ENCODE measurements at places on chromosomes 7 and 10. TPM values are rescaled to one million over a fixed set of nuclear protein-coding genes. Genes with fewer than 3 reads are reported as not detected.

DNA sequence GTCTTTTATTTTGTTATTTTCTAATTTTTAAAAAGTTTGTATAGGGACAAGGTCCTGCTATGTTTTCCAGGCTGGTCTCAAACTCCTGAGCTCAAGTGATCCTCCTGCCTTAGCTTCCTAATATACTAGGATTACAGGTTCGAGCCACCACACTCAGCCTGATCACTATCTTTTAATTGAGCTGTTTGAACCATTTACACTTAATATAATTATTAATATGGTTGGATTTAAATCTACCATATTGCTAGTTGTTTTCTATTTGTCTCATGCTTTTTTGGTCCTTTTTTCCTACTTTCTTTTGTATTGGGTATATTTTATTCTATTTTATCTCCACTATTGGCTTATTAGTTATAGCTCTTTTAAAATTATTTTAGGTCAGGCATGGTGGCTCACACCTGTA, 13.2 kb upstream of the CNOT4 start:
- no peak for DNase-seq

- no peak for DNase-seq
Measured at GRCh38 chr10:87615856-87616255, 43.8 kb upstream of the PAPSS2 start.

DNA sequence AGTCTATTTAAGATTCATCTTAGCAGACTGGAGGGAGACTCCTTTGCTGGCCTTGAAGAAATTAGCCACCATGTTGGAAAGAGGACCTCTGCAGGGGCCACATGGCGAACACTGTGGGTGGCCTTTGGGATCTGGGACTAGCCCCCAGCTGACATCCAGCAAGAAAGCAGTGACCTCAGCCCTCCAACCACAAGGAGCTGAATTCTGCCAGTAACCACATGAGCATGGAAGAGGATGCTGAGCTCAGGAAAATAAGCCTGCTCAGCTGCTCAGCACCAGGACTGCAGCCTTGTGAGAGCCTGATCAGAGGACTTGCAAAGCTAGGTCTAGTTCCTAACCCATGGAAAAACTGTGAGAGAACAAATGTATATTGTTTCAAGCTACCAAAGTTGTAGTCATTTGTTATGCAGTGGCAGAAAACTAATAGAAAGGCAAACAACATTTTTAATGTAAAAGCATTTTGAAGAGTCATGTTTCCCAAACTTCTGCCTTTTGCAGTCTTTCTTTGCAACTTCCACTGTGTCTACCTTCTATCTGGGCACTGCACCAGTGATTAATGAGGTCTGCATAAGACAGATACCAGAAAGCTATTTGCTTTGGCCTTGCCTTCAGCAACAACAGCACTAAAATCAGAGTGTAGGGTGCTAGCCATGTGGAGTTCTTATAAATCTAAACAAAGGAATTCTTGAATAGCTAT, 183.7 kb downstream of the FGFR2 start:
- no peak for DNase-seq

RADIL gene
- 0.54 TPM for total RNA-seq
